Stimulated activated CD8-positive, alpha-beta memory T cell treated with anti-CD3 and anti-CD28 coated beads, Interleukin-7, amount 100 ng/mL, for 1 hour (primary cell): ENCODE measurements at places on chromosomes 5 and 9.

DNA sequence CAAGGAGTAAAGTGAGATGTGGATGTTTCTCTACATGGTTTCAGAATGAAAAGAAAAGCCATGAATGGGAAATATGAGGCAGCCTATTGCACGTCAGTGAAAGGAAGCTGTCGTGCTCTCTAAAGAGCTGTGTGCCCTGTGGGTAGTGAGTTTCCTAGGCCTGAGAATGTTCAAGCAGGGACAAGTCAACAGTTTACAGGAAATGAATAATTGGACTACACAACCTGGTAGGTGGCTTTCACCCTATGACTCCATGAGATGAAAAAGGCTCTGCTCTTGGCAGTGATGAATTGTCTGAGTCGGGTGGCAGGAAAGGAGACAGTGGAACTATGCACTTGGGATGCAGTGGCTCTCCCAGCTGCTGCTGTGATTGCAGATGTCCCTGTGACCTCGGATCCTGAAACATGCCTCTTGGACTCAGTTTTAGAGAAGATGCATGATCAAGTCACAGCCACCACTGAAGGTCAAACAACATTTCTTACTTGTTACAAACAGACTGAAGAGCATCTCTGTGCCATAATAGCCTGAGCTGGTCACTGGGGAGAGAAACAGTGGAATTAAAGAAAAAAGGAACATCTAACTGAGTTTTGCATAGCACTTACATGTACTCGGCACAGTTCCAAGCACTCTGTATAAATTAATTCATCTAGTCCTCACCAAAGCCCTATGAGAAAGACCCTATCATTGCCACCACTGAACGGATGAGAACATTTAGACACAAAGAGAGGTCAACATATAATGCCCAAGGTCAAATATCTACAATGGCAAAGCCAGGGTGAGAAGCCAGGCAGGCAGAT, 293.7 kb downstream of the SPOCK1 start:
- no peak for DNase-seq

GRCh38 chr5:6403416-6403815, 25.1 kb upstream of the MED10 start:
- DNase-seq: no peak

- no peak for DNase-seq
These were observed 617.0 kb upstream of the RORB start for GRCh38 chr9:73880101-73880500.

DNA sequence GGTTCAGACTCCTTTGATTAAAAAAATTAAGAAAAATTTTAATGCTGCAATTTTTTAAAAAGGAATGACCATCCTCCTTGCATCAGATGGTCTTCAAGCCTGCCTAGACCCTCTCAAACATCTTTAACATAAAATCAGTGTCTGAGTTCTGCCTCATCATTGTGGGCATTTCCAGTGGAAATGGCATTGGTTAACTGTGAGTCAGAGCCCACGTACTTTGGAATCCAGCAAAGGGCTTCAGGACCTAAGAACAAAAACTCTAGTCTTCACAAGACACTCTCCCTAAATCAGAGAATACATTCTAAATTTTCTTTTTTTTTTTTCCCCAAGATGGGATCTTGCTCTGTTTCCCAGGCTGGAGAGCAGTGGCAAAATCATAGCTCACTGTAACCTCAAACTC, 9.4 kb upstream of the C5orf15 start:
- DNase-seq: no peak

GRCh38 chr9:18888290-18888689, 144.7 kb downstream of the SAXO1 start:
- DNase-seq: no peak

GRCh38 chr5:73633060-73633459, 7.1 kb downstream of the ARHGEF28 start:
- DNase-seq: no peak

- DNase-seq: no peak
These were observed 3.7 kb downstream of the HCN1 start for GRCh38 chr5:45692481-45692880.

- DNase-seq: no peak
These were observed 18.4 kb downstream of the NDUFS4 start for GRCh38 chr5:53578854-53579253.

DNA sequence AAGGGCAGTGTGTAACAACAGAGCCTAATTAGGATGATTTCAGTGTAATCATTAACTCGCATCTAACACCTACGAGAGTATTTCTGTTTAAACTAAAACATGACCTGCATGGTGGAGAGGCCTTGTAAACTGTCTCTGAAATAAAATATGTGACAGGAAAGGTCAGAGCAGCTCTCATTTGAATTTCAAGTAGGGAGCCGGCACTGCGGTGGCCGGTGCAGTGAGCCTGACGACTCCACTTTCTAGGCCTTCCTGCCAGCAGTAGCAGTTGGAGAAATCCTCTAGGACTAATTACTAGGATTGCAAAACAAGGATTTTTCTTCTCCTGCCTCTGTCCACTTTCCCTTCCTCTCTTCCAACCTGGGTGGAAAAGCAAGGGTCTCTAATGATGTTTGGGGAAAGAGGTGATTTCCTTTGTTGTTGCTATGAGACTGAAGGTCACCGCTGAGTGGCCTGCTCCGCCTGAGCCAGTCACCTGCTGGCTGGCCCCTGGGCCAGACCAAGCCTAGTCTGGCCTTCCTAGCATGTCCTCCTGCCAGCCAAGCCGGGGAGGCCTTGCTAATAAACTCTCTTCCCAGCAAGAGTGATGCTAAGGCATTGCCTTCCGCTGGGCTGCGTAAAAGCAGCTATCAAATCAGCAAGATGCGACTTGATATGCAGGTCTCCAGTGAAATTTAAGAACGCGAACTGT, 245.7 kb downstream of the PSAT1 start:
- no peak for DNase-seq

DNA sequence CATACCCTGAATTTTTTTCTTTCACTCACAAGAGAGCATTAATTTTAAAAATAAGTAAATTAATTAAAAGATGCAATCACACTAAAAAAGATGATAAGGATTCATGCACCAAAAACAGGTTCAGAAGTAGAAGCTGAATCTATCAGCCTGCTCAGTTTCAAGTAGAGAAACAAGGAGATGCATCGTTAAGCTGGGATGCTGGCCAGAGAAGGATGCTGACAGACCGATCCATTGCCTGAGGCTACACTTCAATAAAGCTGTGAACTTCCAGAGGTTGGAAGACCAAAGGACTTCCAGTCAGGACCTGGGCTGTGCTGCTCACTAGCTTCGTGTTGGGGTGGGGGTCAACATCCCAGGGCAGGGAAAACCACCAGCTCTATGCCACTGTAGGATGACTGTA, 457.7 kb downstream of the EFNA5 start:
- no peak for DNase-seq

DNA sequence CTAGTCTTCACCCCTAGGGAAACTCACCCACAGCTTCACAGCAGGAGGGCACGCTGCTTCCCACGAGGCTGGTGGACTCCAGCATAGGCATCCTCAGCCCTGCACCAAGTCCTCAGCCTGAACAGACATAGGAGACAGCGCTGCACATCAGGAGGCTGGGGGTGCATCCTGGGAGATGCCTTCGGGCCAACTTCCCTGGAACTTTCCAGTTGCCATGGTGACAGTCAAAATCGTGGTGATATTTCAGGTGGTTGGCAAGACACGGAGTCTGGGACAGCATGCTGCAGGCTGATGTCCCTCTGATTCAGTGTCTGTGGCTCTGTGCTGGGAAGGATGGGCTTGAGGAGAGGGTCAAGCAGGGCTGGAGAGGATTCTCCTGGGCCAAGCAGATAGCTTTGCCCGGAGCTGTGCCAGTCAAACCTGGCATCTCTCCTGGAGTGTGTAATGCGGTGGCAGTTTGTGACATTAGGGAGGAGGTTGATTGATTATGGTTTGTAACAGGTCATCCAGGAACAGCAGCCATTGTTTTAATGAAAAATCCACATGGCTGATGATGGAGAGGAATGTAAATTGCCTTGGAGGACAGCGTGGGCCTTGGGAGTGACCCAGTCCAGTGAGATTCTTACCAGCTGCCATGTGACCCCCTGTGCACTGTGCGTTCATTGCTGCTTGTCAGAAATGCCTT, 35.6 kb upstream of the SEMA4D start:
- DNase-seq: no peak

GRCh38 chr9:114722937-114723620, 41.1 kb upstream of the TEX48 start:
- DNase-seq: no peak

- DNase-seq: no peak
These were observed 74.1 kb downstream of the ANKRD33B start for GRCh38 chr5:10637944-10638343.

DNA sequence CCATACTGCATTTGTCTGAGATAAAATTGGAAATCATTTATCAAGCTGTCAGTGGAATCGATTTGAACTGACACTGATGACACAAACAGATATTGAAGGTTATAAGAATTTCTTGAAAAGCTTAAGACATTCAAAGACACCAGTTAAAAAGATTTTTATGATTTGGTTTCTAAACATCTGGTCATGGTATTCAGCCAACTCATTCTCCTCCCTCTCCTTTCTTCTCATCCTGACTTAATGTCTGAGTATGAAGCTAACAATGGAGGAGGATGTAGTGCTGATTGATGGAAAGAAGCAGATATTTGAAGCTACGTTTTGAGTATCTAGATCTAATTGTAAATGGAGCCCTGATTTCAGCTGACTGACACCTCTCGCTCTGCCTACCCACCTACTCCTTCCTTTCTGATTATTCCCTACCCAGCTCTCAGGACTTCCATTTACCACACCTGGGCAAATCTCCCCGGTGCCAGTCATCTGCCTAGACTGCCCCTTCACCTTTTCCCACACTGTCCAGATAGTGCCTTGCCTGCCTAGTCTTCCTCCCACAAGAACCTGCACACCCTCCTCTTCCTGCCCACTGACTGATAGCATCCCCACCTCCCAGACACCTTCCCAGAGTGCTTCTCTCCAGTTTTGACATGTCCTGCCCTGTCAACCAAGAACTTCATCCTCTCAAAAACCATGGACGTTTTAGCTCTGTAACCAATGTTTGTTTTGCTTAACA, 20.7 kb upstream of the LIFR start:
- DNase-seq: no peak

GRCh38 chr5:155728857-155729683, 597.9 kb upstream of the SGCD start:
- DNase-seq: no peak

GRCh38 chr5:125109293-125109692, 362.9 kb upstream of the ZNF608 start:
- no peak for DNase-seq

DNA sequence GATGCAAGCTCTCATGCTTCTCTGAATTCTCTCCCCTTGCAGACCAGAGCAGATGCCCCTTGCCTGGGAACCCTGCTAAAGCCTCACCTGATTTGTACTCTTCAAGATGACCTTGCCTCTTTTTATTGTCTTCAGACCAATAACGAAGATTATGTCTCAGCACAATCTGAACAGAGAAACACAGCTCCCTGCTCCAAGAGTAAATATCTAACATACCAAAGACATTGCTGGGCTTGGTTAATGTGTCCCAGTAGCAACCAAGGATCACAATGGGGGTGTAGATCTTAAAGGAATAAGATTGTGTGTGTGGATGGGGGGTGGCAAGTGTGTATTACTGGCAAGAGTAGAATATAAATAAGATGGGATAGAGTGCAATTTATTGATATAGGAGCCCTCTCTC, 67.6 kb upstream of the LHFPL2 start:
- no peak for DNase-seq

GRCh38 chr5:118121258-118121657, 867.1 kb downstream of the DTWD2 start:
- DNase-seq: no peak

GRCh38 chr5:121987052-121987684, 25.4 kb downstream of the SRFBP1 start:
- no peak for DNase-seq

GRCh38 chr5:18745042-18745987, 1111.1 kb downstream of the TAF11L14 start:
- DNase-seq: no peak

- DNase-seq: no peak
These were observed 25.7 kb downstream of the GADD45G start for GRCh38 chr9:89630508-89630907.

DNA sequence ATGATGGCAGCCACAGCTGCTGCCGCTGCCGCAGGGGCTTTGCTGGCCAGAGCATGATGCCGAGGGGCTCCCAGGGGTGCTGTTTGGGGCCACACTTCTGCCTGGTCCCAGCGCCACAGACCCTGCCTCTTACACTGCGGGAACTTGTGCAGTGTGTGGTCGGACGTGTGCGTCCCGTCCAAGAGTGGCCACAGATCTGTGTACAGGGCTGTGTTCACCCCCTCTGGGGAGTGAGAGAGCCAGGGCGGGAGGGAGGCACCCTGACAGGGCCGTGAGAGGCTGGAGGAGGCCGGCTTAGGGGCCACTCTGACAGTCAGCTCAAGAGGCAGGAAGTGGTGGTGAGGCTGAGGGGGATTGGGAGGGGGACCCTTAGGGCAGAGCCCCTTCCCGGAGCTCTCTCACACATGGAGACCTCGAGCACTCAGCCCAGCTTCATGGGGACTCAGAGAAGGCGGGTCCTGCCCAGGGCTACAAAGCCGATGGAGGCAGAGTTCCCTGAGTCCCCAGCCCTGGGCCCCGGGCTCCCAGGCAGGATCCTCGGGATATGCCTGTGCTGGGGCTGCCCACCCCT, 13.1 kb upstream of the CARD19 start:
- DNase-seq: no peak

GRCh38 chr5:11928909-11929308, 24.7 kb upstream of the CTNND2 start:
- no peak for DNase-seq

DNA sequence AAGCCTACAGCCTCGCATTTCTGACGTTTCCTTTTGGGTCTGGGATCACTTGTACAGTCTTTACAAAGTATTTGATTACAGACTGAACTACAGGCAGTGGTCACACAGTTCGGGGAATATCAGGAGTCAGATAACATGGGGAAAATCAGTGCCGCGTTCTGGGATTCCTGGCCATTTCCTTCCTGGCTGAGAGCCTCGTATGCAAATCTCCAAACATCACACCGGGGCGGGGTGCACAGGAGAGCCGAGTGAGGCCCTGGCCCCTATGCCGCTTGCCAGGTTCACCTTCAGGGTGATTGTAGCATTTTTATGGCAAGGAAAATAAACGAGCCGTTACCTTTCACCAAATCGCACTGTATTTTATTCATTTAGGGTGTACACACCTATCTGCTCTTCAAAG, 29.6 kb upstream of the SLC9A3 start:
- no peak for DNase-seq

- no peak for DNase-seq
These were observed 508.4 kb downstream of the NFIB start for GRCh38 chr9:13805546-13805945.

- no peak for DNase-seq
These were observed 94.4 kb downstream of the USP20 start for GRCh38 chr9:129929496-129930125.

- DNase-seq: no peak
These were observed 32.7 kb upstream of the RIC1 start for GRCh38 chr9:5596173-5596572.

- DNase-seq: no peak
These were observed 121.3 kb downstream of the DAB2IP start for GRCh38 chr9:121772600-121773285.
